ENCODE measurements at places on chromosomes 7 and 10. TPM values are rescaled to one million over a fixed set of nuclear protein-coding genes. Genes with fewer than 3 reads are reported as not detected.

DNA sequence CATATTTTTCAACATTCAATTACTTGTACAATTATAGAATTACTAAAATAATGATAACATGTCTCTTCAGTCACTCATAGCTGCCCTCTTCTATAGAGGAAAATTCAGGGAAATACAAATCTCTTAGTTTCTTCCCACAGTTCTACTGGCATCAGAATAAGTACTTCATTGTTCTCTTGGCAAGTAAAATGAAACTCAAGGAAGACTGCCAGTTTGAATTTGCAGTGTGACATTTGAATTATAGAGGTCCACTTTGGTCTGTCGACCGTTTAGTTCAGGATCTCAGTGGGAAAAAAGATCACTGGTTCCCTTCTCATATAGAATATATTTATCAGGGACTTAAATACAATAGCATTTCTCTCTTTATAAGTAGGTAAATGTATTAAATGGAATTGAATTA lies 114.5 kb downstream of the PON1 start:
- DNase-seq: no peak

- peak; percentile 25 for DNase-seq
Measured at GRCh38 chr7:79420464-79420863, 33.0 kb downstream of the MAGI2 start.

- DNase-seq: peak; percentile 4
Measured at GRCh38 chr10:18542832-18543231, 108.6 kb downstream of the NSUN6 start.

- DNase-seq: peak; percentile 81
Measured at GRCh38 chr7:142885311-142886230, at the start of gene TRPV6. TSS of gene TRPV6 (minus strand) at chr7:142885745.

GRCh38 chr7:149459540-149460452 lies 1.1 kb downstream of the ZNF777 start:
- no peak for DNase-seq

DNA sequence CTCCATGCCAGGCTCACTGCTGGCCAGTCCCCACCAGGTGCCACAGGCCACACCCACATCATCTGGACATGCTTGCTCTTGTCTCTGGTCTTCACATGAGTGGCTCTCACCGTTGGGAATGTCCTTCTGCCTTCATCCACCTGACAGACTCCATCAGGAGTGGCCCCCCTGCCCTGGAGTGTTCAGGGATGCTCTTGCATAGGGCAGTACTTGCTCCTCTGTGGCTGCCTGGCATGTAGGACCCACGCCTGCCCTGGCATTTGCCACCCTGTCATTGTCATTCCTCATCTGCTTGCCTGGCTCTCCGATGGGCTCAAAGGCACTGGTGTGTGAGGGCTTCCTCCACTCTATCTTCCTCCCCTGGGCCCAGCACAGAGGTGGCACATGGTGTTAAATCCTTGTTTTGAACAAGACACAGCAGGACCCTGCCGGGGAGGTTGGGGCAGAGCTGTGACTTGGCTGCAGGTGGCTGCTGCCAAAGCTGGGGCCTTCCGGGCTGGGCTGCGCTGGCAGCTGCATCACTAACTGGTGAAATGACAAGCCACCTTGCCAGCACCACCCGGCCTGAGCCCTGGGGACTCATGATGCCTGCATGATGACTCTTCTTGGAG lies 1.8 kb downstream of the SH2D4B start:
- DNase-seq: no peak

DNA sequence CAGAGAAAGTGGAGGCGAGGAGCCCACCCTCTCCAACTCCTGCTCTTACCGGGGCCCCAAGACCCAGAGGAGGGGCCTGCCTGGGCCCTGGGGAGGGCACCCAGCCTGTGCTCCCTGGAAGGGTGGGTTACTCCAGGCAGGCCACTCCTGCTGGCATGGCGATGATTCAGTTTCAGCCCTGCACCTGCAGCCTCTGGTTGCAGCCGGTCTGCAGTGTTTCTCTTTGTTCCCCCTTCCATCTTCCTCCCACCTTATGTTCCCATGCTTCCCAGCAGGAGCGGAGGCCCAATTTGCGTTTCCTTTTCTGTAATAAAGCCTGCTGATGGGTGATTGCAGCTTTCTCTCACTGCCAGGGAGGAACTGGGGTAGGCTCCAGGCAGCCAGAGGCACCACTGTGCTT lies 53.2 kb upstream of the FAM20C start:
- no peak for DNase-seq

GRCh38 chr10:117792214-117792613 lies 249.7 kb downstream of the EMX2 start:
- no peak for DNase-seq

DNA sequence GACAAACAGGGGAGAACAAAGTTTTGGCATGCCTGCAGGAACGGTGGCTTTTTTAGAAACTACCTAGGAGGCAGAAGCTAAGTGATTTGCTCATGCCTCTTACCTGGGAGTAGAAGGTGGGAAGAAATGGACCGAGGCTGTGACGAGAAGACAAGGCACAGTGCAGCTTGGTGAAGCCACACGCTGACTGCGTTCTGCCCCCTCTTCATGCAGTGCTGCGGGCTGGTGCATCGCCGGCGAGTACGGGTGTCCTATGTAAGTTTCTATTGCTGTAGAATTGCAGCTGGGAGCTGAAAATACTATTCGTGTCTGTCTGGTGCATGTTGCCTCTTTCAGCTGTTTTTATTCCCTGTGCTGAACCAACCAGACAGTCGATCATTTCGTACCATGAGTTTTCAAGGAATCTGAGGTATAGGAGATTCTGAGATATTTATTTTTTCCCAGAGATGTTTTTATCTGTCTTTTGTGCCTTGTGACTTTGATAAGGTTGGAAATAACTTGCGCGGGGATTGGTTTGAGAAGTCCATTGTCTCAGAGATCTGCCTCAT lies 120.9 kb downstream of the CACNB2 start:
- no peak for DNase-seq

DNA sequence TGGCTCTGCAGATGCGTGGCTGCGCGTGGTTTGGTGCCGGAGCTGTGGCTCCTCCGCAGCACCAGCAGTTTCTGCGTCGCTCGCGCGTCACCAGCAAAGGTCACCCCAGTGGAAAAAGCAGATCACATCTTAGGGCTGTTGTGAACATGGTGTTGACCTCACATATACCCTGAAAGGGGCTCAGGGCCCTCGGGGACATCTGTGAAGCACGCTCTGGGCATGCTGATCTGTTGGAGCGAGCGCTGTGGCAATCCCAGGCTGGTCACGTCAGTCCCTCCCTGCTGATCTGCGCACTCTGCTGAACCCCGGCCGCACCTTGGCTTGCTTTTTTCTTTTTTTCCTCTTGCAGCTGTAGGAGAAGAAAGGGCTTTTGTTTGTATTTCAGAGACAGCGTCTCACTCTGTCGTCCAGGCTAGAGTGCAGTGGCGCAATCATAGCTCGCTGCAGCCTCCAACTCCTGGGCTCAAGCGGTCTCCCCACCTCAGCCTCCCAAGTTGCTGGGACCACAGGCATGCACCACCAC lies 33.3 kb upstream of the AP5Z1 start:
- DNase-seq: no peak

GRCh38 chr10:1379601-1380000 lies 323.4 kb downstream of the WDR37 start:
- no peak for DNase-seq

The OR2A12 gene
- not detected for total RNA-seq

The GPR22 gene
- not detected for total RNA-seq
